ENCODE measurements at places on chromosomes 13 and 19.

GRCh38 chr19:10876459-10877240 is 5.3 kb downstream of the CARM1 start:
- no peak for DNase-seq

DNA sequence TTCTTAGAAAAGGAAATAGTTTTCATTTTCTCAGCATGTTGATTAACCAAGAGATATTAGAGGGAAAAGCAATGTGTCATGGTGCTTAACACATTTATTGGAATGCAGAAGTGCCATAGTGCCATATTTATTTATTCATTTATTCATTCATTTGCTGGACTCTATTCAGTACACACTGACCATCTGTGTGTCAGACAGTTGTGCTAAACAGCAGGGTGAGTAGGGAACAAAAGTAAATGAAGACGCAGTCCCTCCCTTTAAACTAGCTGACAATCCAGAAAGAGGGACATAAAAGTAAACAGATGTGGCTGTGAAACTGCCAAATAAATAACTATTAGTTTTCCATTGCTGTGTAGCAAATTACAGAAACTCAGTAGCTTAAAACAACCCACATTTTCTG is 323.7 kb downstream of the MTUS2 start:
- no peak for DNase-seq

- DNase-seq, result peak; percentile 58
These were observed 1589.1 kb upstream of the SPRY2 start for GRCh38 chr13:81929988-81930387.

DNA sequence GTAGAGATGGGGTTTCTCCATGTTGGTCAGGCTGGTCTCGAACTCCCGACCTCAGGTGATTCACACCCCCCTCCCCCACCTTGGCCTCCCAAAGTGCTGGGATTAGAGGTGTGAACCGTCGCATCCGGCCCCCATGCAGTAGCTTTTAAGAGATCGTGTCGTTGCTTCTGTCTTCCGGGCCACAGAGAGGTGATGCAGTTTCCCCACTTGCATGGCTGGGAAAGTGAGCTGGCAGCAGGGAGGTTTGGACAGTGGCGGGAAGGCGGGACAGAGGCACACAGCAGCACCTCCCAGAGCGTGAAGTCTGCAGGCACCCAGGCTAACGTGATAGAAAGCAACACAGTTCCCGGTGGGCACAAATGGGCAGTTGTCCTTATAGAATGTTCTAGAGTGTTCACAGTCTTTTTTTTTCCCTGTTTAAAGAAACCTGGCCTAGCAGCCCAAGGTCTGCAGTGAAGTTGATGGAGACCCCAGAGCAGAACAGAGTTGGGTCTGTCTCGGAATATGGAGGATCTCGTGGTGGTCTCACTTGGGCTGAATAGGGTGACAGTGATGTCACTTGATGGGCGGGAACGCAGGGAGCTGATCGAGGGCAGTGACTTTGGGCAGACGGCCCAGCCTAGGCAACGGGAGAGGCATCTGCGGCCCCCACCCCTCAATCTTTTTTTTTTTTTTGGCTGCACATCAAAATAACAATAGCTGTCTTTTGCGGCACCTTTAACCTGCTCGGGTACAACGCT is 4.9 kb downstream of the UHRF1 start:
- no peak for DNase-seq

GRCh38 chr19:54448040-54448773 is 792 bp upstream of the LENG8 start:
- peak; percentile 34 for DNase-seq

DNA sequence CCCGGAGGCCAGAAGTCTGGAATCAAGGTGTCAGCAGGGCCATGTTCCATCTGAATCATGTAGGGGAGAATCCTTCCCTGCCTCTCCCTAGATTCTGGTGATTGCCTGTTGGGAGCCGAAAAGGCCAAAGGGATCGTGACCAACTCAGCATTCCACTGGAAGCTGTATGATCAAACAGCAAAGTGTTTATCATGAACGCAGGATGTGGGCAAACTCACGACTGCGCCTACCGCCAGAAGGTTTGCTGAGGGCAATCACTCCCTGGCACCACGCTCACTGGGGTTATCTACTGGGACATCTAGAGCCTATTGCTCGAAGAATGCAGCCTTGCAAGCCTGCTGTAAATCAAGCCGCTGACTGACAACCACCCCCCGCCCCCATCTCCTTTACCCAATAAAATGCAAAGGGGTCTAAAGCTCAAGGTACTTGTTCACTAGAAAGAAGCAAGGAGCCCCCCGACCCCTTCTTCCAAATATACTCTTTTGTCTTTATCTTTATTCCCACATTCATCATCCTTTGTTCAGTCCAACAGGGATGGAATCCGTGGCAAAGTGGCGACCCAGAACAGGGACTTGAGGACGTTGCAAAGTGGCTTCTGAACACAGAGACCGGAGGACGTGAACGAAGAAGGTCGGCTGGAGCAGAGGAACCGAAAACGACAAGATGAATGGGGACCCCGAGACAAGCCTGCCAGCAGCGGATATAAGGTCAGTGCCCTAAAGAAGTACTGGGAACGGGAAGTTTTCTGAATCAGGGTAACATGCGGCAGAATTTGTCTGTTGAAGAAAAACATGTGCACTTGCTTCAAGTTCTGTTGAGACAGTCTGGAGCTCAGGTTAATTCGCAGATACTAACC is 16.8 kb downstream of the CLEC4M start:
- no peak for DNase-seq

- no peak for DNase-seq
These were observed 60.9 kb downstream of the GGACT start for GRCh38 chr13:100527644-100528043.

DNA sequence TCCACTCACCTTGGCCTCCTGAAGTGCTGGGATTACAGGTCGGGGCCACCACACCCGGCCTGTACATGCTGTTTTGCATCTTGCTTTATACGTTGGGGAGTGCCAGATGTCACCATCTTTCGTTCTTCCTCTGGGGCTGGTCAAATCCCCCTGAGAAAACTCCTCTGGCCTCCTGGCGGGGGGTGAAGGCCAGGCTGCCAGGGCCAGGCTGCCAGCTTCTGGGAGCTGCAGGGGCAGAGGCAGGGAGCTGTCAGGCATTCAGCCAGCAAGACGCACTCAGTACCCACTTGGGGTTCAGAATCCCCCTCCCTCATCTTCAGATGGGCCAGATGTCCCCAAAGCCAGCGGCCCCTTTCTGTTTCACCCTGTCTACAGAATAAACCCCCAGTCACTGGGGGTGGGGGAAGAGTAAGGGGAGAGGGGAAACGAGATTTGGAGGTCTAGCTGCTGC is 16.1 kb downstream of the ZSWIM9 start:
- DNase-seq, result peak; percentile 72

GRCh38 chr13:99758460-99759162 is 213.0 kb downstream of the ZIC5 start:
- peak; percentile 100 for DNase-seq

- DNase-seq, result no peak
These were observed 41.8 kb downstream of the SACS start for GRCh38 chr13:23391752-23392151.

DNA sequence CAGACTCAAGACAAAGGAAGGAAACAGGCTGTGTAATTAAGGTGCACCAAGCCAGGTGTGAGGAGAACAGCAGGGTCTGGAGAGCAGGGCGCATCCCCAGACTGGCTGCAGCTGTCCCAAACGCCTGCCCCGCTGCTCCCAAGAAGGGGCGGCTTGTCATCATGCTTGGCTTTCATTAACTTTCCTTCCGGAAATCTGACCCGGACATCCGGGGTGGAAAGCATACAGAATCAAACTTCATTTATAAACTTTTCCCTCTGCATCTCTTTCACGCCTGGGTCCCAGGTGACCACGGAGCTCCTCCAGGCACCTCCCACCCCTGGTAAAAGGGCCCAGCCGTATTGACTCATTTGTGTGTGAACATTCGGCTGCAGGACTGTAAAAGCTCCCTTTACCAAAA is 31.7 kb downstream of the TSHZ3 start:
- DNase-seq, result no peak

DNA sequence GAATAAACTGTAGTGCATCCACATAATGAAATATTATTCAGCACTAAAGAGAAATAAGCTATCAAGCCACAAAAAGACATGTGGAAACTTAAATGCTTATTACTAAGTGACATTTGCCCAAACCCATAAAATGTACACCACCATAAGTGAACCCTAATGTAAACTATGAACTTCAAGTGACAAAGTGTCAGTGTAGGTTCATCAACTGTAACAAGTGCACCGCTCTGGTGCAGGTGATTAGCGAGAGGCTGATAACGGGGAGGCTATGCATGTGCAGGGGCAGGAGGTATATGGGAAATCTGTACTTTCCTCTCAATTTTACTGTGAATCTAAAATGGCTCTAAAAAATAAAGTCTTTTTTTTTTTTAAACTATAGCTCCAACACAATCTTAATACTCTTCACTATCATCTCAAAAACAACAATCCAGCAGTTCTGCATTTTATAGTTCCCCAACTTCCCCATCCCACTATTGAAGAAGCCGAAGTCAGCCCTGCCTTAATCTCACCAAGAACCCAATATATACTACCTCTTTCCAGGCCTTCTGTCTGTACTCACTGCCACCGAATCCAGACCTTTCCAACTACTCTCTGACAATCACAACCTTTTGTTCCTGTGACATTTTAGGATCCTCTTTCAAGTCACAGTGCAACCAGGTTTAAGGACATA is 22.6 kb downstream of the ELF1 start:
- DNase-seq, result no peak

GRCh38 chr13:21703846-21704245 is 33.0 kb downstream of the FGF9 start:
- DNase-seq, result no peak

- DNase-seq, result no peak
These were observed 3.0 kb downstream of the SLC15A1 start for GRCh38 chr13:98749501-98749900.

DNA sequence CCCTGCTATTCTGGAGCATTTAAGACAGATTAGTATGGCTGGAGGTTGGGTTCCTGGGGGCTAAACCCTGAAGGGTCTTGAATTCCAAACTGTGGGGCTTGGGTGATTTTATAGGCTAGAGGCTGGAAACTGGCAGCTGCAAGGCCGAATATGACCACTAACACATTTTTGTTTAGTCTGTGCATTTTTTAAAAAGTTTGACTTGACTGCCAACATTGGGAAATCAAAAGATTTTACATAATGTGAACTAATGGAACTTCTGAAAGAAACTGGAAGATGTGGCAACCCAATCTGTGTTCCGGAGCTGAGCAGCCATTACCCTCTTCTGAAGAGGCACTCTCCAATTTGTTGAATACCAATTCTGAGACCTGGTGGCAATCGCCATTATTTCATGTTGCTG is 5.1 kb downstream of the ZNF784 start:
- DNase-seq, result peak; percentile 37

DNA sequence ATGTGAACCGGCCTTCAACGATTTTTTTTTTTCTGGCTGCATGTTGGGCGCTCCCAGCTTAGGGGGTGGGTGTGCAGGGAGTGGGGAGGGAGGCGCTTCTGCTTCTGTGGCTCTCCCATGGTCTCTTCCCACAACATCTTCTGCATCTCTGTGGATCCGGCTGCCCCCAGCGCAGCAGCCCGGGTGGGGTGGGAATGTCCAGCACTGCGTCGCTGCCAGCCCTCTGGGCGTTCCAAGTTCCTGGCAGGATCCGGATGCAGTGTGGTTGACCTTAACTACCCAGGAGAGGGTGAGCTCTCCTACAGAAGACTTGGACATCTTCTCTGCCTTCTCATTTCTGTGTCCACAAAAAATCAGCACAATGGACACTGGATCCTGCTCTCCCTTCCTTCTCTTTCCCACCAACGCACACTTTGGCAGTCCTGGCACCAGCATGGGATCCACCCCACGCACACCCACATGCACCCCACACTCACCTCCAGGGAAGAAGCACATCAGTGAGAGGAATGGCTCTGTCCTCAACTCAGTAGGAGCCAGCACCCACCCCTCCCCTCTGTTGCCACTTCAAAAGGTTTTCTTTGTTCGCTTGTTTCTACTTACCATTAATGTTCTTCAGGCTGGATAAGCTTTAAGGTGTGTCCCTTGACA is 177.3 kb downstream of the COL4A1 start:
- DNase-seq, result no peak

- DNase-seq, result no peak
These were observed 5.1 kb downstream of the TBC1D17 start for GRCh38 chr19:49882643-49883042.

GRCh38 chr13:27772651-27773425 is 19.4 kb upstream of the GSX1 start:
- DNase-seq, result no peak

DNA sequence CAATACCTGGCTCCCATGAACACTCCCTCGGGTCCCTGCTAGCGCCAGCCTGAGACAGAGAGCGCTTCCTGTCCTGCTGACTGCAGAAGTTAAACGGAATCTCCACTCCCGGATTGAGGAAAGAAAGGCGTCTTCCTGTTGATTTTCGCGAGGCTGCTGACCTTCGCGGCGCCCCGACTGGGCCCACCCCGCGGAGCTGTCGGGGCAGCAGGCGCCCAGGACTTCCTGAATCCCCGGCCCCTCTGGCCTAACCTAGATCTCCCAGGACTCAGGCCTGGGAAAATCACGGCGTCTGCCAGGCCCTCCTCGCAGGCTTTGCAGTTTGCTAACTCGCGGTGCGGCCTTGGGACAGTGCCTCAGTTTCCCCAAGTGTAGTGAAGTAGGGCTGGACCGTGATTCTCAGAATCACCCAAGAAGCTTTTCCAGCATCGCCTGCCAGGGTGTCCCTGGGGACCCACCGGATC is 108.8 kb downstream of the KCTD15 start:
- no peak for DNase-seq

GRCh38 chr13:31014456-31014855 is 82.0 kb downstream of the TEX26 start:
- no peak for DNase-seq

GRCh38 chr13:110132225-110132982 is 174.6 kb downstream of the COL4A1 start:
- no peak for DNase-seq

GRCh38 chr19:4986471-4986891 is 17.6 kb downstream of the KDM4B start:
- DNase-seq, result no peak

GRCh38 chr19:4977299-4978174 is 8.6 kb downstream of the KDM4B start:
- peak; percentile 74 for DNase-seq

GRCh38 chr19:31316201-31316951 is 32.9 kb downstream of the TSHZ3 start:
- no peak for DNase-seq

DNA sequence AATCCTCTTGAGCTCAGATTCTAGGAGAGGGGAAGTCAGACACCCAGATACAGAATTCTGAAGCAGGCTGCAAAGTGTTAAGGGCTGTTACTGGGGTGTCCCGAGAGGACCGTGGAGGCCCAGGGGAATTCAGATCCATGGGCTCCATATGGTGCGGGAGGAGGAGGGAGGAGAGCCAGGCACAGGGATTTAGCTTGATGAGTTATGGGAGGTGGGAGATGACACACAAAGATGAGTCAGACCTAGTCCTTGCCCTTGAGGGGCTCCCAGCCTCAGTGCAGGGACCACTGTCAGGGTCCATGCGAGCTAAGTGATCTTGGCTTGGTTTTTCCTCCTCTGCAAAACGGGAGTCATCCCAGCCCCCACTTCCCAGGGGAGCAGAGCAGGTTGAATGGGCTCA is 14.4 kb upstream of the GIPR start:
- DNase-seq, result peak; percentile 98

DNA sequence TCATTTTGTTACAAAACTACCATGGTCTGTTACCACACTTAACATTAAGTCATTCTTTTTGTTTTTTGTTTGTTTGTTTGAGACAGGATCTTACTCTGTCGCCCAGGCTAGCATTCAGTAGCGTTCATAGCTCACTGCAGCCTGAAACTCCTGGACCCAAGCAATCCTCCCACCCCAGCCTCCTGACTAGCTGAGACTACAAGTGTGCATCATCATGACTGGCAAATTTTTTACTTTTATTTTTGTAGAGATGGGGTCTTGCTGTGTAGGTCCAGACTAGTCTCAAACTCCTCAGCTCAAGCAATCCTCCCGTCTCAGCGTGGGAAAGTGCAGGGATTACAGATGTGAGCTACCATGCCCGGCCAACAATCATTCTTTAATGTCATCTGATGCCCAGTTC is 3.3 kb downstream of the ALDH16A1 start:
- no peak for DNase-seq
